ENCODE measurements at places on chromosomes 1 and 21.

- DNase-seq = no peak
Measured at GRCh38 chr1:226512076-226512728, 36.4 kb upstream of the STUM start.

DNA sequence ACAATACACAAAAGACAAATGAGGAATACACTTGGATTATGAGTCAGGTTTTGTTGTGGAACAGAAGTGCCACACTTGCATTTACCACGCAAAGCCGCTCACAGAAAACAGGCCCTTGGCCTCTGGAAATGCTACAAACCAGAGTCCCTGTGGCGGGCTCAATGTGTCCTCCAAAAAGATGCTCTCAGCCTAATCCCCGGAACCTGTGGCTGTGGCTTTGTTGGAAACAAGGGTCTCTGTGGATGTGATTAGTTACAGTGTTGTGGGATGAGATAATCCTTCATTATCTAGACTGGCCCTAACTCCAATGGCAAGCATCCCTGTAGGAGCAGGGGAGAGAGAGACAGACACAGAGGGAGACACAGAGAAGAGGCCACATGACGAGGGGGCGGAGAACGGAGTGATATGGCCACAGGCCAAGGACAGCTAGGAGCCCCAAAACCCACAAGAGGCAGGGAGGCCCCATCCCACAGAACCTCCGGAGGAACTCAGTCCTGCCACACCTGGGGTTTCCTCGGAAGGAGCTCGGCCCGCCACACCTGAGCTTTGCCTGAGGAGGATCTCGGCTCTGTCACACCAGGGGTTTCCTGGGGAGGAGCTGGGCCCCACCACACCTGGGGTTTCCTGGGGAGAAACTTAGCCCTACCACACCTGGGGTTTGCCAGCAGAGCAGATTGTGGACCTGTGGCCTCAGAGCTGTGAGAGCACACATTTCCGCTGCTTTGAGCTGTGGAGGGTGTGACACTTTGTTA, 55.4 kb downstream of the NPHP4 start:
- DNase-seq = no peak

GRCh38 chr1:148318123-148318903, 164.8 kb downstream of the PPIAL4G start:
- DNase-seq = peak; percentile 86

DNA sequence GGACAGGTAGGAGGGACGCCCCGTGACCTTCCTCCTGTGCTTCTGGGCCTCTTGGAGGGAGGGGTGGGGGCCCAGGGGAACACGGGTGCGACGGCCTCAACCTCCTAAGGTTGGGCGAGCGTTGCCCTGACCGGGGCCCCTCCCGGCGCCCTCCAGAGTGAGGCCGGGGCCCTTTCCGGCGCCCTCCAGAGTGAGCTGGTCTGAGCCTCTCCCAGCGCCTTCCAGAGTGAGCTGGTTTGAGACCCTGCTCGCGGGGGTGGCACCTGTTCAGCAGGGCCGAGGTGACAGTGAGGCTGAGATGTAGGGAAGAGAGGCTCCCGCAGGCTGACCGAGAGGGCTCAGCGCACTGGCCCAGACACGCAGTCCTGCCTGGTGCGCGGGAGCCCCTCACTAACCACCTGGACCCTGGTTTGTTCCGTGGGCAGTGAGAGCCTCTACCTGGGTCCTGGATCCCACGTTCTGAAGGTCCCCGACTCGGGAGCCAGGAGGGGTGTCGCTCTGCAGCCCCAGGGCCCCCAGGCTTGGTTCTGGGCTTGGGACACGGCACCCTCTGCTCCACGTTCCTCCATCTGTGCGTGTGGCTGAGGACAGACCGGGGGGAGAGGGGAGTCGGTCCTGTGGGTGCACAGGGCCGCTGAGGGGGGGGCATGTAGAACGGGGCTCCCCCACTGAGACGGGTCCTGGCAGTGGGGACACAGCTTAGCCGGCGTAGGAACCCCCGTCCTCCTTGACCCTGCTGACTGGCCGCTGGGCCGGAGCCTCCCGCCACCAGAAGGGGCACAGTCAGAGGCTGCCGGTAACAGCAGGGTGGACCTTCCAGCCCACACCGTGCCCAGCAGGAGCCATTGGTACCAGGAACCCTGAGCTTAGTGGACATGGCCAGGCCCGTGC, 1.4 kb downstream of the COL6A1 start:
- no peak for DNase-seq

DNA sequence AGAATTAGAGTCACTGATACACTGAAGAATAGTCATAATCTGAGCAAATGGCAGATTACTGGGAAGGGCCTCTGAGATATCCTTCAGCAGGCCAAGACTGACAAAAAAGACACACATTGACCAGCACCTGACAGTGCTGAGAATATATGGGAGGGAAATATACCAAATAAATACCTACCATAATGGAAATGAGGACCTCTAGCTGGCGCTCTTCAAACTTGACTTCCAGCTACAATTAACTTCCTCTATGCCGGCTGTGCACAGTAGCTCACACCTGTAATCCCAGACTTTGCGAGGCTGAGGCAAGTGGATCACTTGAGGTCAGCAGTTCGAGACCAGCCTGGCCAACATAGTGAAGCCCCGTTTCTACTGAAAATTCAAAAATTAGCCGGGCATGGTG, 69.5 kb downstream of the NPHS2 start:
- no peak for DNase-seq
